ENCODE measurements at places on chromosomes 13 and 19. TPM values are rescaled to one million over a fixed set of nuclear protein-coding genes. Genes with fewer than 3 reads are reported as not detected.

Gene FFAR2
- not detected for total RNA-seq

DNA sequence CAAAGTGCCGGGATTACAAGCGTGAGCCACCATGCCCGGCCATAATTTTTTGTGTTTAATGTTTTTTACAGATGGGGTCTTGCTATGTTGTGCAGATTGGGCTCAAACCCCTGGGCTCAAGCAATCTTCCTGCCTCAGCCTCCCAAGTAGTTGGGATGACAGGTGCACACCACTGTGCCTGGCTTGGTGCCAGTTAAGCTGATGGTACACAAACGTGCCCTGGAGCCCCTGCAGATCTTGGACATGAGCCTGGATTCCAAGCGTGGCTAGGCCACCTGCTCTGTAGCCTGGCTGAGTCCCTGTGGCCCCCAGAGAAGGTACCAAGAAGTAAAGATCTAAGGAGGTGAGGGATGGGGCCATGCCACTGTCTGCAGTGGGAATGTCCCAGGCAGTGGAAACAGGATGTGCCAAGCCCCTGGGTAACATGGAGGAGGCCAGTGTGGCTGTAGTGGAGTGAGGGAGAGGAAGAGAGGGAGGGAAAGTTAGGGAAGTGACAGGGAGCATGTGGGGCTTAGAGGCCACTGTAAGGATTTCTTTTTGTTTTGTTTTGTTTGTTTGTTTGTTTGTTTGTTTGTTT is 7.0 kb downstream of the PRODH2 start:
- no peak for DNase-seq

GRCh38 chr19:8387688-8388611 is 2.2 kb upstream of the RAB11B start:
- no peak for DNase-seq

Gene HSH2D
- 31.1 TPM for total RNA-seq

Gene GPR183
- 122 TPM for total RNA-seq
